Chondrocyte (in vitro differentiated cells): ENCODE measurements at places on chromosomes 16 and 17. TPM values are rescaled to one million over a fixed set of nuclear protein-coding genes. Genes with fewer than 3 reads are reported as not detected.

The SLC12A3 gene
- not detected in 3 replicates for total RNA-seq

DNA sequence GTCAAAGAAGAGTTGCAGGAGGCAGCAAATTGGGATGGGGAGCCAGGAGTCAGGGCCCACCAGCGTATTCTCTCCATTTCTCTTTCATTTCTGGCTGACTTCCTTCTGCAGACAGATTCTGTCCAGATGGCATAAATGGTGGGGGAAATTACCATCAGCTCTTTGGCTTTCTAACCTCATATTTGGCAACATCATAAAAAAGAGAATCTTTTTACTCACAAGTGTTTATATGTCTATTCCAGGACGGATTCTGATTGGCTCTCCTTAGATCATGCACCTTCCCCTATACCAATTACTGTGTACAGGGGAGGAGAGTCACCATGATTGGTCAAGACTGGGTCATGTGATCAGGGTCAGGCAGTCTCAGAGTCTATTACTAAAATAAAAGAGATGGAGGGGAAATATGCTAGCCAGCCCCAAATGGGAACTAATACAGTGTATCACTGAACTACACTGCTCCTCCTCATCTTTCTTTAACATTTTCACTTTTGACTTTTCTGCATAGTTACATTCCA is 537.1 kb upstream of the EEF2KMT start:
- H3K36me3 ChIP-seq: no peaks in the 10 kb centered on the region
- DNase-seq: no peak
- no peaks in the 10 kb centered on the region for H3K27me3 ChIP-seq
- H3K4me1 ChIP-seq: no peaks in the 10 kb centered on the region
- H3K27ac ChIP-seq: no peak overlapping the region
- H3K4me3 ChIP-seq: no peak overlapping the region

DNA sequence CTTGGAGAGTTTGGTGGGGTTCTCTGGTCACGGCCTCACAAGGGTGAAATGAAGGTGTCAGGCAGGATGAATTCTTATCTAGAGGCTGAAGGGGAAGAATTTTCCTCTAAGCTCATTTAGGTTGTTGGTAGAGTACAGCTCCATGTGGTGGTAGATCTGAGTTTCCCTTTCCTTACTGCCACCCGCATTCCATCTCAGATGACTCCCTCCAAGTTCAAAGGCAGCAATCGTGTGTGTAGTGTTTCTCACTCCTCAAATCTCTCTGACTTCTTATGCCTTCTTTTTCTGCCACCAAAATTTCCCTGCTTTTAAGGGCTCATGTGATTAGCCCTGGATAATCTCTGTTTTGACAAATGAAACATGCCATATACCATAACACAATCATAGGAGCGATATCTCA is 135.5 kb upstream of the MYOCD start:
- no peak overlapping the region for H3K27ac ChIP-seq
- H3K4me3 ChIP-seq: no peak overlapping the region
- no peaks in the 10 kb centered on the region for H3K36me3 ChIP-seq
- no peak for DNase-seq
- no peaks in the 10 kb centered on the region for H3K27me3 ChIP-seq

DNA sequence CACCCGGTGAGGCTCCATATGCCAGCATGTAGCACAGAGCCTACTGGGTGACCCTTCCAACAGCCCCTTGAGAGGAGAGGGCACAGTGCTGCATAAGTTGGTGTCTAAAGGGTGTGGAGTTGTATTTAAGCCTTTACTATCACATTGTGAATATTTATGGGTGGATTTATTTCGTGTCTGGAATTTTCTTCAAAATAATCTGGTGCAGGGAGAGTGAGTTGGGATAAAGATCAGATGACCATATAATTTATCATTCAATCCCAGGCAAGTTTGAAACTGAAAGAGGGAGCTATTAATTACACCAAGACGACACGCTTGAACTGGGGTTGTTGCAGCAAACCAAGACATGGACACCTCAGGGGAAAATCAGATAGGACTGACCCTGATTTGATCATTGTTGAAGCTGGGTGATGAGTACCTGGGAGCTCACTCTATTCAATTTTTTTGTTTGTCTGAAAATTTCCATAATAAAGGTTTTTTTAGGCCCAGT is 42.2 kb downstream of the LDHD start:
- peaks cover 2% of the 10 kb centered on the region for H3K36me3 ChIP-seq
- H3K27me3 ChIP-seq: no peaks in the 10 kb centered on the region
- no peak for DNase-seq
- no peak overlapping the region for H3K4me3 ChIP-seq

The CA5A gene
- total RNA-seq: not detected in 3 replicates

The PRMT7 gene
- 25.1 to 41.8 TPM (median 26.7 TPM) in 3 replicates for total RNA-seq

GRCh38 chr16:24493821-24494220 is 45.5 kb upstream of the RBBP6 start:
- H3K4me1 ChIP-seq: no peaks in the 10 kb centered on the region
- no peak overlapping the region for H3K27ac ChIP-seq
- no peaks in the 10 kb centered on the region for H3K36me3 ChIP-seq
- DNase-seq: no peak

GRCh38 chr16:16027728-16028310 is 78.4 kb downstream of the ABCC1 start:
- H3K4me3 ChIP-seq: no peak overlapping the region
- H3K36me3 ChIP-seq: peaks cover 6% of the 10 kb centered on the region
- no peak for DNase-seq
- H3K27me3 ChIP-seq: no peaks in the 10 kb centered on the region

- no peak overlapping the region for H3K27ac ChIP-seq
- no peak for DNase-seq
- H3K4me1 ChIP-seq: peaks cover 5% of the 10 kb centered on the region
- no peak overlapping the region for H3K4me3 ChIP-seq
- no peaks in the 10 kb centered on the region for H3K27me3 ChIP-seq
- peaks cover 5% of the 10 kb centered on the region for H3K36me3 ChIP-seq
Measured at GRCh38 chr16:364595-365491, 5.5 kb downstream of the MRPL28 start.

GRCh38 chr16:8905168-8905762 is 23.1 kb downstream of the LITAFD start:
- no peak for DNase-seq
- H3K27me3 ChIP-seq: no peaks in the 10 kb centered on the region
- H3K4me1 ChIP-seq: peaks cover 11% of the 10 kb centered on the region
- peaks cover 37% of the 10 kb centered on the region for H3K36me3 ChIP-seq
- no peak overlapping the region for H3K4me3 ChIP-seq
